ENCODE measurements at places on chromosomes 5 and 9.

DNA sequence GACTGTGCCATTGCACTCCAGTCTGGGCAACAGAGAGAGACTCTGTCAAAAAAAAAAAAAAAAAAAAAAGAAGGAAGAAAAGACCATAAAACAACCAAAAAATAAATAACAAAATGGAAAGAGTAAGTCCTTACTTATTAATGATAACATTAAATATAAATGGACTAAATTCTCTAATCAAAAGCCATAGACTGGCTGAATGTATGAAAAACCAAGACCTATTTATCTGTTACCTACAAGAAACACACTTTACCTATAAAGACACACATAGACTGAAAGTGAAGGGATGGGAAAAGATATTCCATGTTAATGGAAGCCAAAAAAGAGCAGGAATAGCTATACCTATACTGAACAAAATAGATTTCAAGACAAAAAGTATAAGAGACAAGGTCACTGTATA lies 16.6 kb downstream of the TMEM267 start:
- DNase-seq, result no peak

DNA sequence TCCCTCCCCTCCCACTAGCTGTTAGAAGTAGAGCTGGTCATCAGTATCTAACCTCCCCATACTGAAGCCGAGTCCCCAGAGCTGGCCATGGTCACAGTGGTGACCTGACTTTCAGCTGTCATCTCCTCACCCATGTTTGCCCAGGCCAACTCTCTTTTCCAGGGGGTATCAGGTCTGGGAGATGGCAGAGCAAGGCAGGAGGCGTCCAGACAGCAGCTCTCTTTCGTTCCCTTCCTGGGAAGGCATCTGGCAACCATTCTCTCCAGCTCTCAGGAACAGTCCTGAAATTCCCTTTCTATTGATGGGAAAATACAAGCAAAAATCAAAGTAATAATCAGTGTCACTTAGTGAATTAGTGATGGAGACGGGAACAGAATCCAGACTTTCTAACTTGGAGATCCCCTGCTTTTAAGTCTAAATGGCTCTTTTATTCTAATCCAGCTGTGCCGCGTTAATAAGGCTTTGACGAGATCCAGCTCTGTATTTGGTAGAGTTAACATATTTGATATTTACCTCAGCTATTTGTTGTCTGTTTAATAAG lies 21.3 kb upstream of the AOPEP start:
- DNase-seq, result no peak

DNA sequence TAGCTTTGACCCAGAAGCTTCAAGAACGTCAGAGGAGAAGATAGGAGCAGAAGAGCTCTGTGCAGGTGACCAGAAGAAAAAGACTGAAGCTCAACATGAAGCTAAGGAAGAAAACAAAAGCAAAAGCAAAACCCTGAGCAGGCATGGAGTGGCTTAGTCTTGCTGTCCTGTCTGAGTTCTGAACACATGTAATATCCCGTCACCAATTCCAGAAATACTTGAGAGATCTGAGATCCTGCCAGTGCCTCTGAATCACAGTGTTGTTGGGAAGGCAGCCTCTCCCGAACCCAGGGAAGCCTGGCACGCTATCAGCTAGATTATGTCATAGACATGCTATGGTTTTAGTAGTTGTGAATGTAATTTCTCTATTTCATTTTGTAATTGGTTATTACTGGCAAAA lies 235.7 kb downstream of the ICE1 start:
- DNase-seq, result peak; percentile 71

GRCh38 chr9:19583890-19584289 lies 175.1 kb downstream of the ACER2 start:
- no peak for DNase-seq

DNA sequence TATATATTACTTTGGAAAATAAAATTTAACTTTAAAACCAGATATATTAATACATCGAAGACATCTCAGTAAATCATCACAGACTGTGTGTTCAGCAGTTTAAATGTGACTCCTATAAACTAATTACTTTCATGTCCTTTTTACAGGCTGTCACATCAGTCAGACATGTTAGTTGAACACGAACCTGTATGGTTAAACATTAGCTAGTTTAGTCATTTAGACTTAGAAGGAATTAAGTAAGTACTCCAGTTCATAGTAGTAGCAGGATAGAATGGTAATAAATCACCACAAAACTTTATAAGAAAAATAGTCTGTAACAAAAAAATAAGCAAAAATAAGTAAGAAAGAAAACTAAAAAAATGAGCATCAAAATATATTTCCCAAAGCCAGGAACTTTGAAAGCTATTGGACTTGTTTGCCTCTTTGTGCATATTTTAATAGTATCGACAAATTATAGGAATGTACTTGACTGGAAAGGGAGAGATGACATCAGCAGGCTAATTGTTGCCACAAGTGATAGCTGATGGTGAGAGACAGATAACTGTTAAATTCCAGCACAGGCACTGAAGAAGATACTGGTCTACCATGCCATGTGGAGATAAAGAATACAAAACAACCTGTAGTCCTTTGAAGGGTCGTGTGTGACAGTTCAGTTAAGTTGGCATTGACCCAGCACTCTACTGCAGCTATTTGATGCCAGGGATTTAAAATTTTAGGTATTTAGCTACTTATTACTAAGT lies 83.9 kb downstream of the RIC1 start:
- no peak for DNase-seq

GRCh38 chr5:119356612-119357188 lies 881 bp downstream of the TNFAIP8 start:
- peak; percentile 41 for DNase-seq

GRCh38 chr5:176391999-176392398 lies 3.4 kb downstream of the HIGD2A start:
- DNase-seq, result no peak

DNA sequence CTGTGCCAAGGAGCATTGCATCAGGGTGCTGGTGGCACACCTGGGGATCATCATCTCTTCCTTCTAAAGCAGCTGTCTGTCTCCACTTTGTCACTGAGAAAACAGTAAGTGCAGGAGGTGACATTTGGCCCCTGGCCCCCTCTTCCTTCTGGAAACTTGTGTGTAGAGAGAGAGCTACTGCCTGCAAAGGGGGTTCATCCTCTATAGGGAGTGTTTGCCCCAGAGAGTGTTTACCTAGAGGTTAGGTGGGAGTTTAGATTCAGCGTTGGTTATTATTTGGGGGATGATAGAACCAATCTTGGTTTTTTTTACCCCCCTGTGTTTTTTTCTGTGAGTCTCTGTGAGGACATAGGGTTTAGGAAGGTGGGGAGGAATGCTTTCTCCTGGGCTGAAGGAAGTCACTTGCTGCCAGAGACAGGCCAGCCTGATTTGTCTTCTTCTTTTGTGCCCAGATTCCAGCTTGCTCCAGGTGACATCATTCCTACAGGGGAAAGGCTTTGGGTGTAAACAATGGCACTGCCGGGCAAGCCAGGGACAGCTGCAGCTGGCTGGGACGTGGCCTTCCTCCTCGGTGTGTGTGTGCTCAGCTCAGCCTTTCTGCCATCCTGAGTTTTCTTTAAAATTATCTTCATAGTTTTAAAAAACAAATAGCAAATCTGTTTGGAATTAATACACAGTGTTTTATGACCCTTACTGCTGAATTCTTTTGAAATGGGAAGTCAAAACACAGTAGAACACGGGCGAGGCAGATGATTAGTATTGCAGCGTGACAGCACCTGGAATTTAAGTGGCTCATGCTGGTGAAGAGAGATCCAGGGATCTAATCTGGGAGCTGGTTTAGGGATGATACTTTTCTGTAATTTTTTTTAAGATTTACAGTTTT lies 24.5 kb downstream of the PRRC2B start:
- DNase-seq, result peak; percentile 56

GRCh38 chr9:80059979-80060378 lies 488.2 kb downstream of the TLE4 start:
- no peak for DNase-seq

DNA sequence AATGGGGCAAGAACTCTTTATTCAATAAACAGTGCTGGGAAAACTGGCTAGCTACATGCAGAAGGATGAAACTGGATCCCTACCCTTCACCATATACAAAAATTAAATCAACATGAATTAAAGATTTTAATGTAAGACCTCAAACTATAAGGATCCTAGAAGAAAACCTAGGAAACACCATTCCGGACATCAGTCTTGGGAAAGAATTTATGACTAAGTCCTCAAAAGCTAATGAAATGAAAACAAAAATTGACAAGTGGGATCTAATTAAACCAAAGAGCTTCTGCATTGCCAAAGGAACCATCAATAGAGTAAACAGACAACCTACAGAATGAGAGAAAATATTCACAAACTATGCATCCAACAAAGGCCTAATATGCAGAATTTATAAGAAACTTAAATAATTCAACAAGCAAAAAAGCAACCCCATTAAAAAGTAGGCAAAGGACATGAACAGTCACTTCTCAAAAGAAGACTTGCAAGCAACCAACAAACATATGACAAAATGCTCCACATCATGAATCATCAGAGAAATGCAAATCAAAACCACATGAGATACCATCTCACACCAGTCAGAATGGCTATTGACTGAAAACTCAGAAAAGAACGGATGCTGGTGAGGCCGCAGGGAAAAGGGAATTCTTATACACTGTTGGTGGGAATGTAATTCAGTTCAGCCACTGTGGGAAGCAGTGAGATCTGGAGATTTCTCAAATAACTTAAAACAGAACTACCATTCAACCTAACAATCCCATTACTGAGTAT lies 104.3 kb upstream of the MAP3K1 start:
- DNase-seq, result peak; percentile 90

DNA sequence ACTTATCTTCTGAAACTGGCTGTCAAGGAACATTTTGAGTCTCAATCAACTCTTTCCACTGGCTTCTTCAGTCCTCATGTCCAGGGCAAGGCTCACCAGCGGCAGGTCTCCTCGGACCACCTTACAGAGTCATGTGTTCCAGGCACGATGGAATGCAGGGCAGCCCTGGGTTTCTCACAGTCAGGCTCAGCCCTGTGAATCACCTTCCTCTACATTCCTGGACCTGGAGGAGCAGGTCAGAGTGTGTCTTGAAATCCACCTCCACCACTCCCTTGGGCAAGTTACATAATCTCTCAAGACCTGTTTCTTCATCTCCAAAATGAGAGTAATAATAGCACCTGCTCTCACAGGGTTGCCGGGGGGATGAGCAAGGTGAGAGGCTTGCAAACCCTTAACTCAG lies 16.0 kb downstream of the ENC1 start:
- DNase-seq, result peak; percentile 61

DNA sequence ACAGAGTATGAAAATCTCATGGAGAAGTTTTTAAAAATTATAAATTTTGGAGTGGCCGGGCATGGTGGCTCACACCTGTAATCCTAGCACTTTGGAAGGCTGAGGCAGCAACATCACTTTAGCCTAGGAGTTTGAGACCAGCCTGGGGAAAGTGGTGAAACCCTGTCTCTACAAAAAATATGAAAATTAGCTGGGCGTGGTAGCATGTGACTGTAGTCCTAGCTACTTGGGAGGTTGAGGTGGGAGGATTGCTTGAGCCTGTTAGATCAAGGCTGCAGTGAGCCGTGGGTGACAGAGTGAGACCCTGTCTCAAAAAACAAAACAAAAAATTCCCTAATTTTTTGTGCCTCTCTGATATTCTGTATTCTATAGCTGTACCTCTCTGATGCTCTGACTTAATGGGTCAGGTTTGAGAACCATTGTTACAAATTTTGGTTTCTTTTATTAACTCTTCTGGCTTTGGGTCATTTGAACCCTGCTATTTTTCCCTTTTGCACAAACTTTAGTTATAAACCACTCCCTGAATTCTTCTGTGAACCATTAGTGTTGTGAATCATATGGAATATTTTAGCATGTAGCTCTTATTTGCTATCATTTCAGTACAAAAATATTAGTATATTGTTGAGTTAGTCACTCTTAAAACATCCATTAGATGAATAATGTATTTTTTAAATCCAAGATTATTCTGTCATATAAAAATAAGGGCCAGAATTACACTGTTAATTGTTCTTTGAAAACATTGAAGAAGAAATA lies 51.0 kb downstream of the FER start:
- DNase-seq, result no peak

- DNase-seq, result peak; percentile 75
These were observed 34.8 kb downstream of the LSM11 start for GRCh38 chr5:157778121-157778805.

GRCh38 chr5:109496112-109496511 lies 86.3 kb upstream of the PJA2 start:
- no peak for DNase-seq

DNA sequence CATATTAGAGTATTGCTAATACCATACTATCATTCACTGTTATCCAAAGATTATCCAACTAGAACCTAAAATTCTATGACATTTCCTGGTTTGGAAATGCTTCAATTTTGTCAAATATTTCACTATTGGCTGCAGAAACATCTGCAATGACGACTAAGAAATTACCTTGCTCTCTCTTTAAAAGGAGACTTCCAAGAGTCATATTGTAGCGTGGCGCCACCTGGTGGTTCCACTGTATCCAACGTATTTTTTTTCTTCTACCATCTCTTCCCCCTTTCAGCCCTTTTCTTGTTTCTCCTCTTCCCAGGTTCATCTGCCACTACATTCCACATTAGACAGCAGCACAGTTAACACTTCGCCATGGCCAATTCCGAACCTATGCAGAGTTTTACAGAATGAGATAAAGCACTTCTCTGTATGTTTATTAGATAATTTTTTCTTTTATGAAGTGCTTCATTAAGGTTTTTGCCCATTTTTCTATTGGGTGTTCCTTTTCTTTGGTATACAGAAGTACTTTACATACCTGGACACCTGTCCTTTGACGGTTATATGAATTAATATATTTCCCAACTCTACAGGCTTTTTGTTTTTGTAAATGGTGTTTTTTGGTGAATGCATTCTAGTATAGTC lies 153.5 kb downstream of the CDC42SE2 start:
- peak; percentile 69 for DNase-seq

GRCh38 chr5:148861088-148861487 lies 34.7 kb downstream of the ADRB2 start:
- no peak for DNase-seq

GRCh38 chr5:175394601-175395000 lies 49.4 kb downstream of the DRD1 start:
- peak; percentile 18 for DNase-seq

- peak; percentile 43 for DNase-seq
These were observed 110.9 kb upstream of the LPAR1 start for GRCh38 chr9:111149018-111149759.

Data from M059J (cell line).